ENCODE measurements at places on chromosomes 5 and 9.

- no peak for DNase-seq
These were observed 9.5 kb downstream of the GZMK start for GRCh38 chr5:55033568-55033967.

- DNase-seq = no peak
These were observed 123.8 kb upstream of the KLF4 start for GRCh38 chr9:107613321-107613720.

GRCh38 chr9:36318212-36318802, 60.1 kb upstream of the GNE start:
- no peak for DNase-seq

- peak; percentile 29 for DNase-seq
These were observed 11.8 kb upstream of the MRNIP start for GRCh38 chr5:179870403-179870903.

- DNase-seq = no peak
These were observed 60.1 kb downstream of the BOD1 start for GRCh38 chr5:173556142-173557028.

DNA sequence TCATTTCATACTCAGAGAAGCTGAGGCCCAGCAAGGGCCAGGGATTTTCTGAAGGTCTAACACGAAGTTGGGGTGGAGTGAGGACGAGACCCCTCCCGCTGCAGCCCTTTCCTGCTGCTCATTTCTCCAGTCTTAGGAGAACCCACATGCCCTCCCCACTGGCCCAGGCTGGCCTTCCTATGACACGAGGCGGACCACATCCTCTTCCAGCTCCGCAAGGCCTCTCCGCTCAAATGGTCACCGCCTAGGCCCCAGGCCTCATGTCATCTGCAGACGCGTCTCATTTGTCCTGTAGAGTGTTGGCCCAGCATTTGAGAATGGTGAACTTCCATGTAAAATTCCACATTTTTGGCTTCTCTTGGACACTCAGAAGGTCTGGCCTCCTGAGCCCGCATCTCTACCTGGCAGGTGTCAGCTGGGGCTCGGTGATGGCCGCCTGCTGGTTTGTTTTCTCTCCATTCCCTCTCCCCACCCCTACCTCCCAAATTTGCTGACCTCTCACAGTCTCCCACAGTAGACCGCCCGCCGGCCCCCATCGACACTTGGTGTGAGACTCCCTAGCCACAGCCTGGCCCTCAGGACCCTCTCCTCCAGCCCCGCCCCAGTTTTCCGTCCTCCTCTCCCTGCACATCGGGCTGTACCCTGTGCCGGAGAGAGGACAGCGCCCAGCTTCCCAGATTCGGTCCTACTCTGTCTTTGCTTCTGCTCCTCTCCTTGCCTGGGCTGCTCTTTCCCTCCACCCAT, 51.7 kb downstream of the ERGIC1 start:
- no peak for DNase-seq

DNA sequence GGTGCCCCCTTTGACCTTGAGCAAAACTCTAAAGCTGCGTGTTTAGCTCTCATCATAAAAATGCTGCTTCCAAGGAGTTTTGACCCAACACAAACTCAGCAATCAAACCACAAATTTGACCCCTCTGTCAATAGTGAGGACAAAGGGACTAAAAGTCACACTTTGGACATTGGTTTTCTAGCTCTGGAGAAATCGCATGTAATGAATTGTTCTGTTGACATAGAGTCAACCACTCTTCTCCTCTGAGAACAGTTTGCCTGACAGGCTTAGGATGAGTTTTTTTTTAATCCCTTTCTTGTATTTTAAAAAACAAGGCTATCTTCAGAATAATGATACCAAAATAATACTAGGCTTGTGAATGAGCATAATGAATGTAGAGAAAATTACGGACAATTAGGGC, 61.1 kb upstream of the MAN2A1 start:
- DNase-seq = peak; percentile 3

- DNase-seq = no peak
These were observed 281.8 kb upstream of the RFX3 start for GRCh38 chr9:3807601-3808000.

DNA sequence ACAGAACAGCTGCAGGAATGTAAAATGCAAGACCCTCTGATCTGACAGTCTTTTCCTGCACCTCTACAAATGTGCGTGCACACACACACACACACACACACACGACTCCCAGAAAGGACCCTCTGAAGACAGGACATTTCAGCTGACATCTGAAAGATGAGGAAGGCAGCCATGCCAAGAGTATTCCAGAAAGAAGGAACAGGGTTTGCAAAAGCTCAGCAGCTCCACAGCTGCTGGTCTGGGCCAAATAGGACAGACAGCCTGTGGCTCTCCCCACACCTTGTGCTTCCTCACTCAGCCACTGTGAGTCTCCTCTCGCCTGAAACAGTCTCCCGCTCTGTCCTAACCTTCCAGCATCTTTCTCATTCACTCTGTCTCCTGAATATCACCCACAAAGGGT, 189.0 kb downstream of the PALM2AKAP2 start:
- peak; percentile 6 for DNase-seq

GRCh38 chr5:43039471-43040286, 440 bp downstream of the ANXA2R start:
- peak; percentile 50 for DNase-seq

GRCh38 chr5:124841829-124842712, 95.6 kb upstream of the ZNF608 start:
- DNase-seq = no peak

DNA sequence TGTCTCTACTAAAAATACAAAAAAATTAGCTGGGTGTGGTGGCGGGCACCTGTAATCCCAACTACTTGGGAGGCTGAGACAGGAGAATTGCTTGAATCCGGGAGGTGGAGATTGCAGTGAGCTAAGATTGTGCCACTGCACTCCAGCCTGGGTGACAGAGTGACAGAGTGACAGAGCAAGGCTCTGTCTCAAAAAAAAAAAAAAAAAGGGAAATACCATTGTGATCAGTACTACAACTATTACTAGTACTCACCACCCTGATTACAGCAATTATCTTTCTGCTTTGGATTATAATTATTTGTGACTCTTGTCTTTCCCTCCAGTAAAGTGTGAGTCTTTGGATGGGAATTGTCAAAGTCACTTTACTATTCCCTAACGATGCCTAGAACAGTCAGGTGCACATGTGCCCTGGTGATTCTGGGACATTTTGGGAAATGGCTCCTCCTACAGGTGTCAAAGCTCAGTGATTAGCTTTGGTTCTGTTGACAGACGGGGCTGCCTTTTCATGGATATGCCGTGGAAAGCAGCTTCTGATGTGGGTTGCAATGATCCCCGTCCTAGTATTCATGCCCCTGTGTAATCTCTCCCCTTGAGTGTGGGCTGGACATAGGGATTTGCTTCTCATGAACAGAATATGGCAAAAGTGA, 31.8 kb upstream of the FRRS1L start:
- no peak for DNase-seq

GRCh38 chr5:43146958-43147357, 26.2 kb downstream of the ZNF131 start:
- DNase-seq = no peak

GRCh38 chr5:8953016-8953415, 592.9 kb downstream of the SEMA5A start:
- no peak for DNase-seq

DNA sequence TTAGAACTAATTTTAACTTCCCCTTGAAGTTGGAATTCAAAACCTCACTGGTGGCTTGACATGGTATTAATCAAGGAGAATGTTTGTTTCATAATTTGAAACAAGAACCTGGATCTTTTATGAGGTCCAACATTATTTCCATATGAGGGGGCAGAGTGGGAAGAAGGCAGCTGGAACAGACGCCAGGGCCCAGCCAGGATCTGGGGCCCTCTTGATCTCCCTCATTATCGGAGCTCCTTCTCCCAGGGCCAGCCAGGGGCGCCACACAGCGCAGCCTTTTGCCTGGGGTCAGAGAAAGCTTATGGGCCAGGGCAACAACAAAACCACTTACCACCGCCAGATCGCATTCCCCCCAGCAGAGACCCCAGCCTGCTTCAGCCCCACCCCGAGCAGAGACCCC, 27.1 kb upstream of the NKD2 start:
- DNase-seq = no peak
